ENCODE measurements at places on chromosomes 1 and 21.

DNA sequence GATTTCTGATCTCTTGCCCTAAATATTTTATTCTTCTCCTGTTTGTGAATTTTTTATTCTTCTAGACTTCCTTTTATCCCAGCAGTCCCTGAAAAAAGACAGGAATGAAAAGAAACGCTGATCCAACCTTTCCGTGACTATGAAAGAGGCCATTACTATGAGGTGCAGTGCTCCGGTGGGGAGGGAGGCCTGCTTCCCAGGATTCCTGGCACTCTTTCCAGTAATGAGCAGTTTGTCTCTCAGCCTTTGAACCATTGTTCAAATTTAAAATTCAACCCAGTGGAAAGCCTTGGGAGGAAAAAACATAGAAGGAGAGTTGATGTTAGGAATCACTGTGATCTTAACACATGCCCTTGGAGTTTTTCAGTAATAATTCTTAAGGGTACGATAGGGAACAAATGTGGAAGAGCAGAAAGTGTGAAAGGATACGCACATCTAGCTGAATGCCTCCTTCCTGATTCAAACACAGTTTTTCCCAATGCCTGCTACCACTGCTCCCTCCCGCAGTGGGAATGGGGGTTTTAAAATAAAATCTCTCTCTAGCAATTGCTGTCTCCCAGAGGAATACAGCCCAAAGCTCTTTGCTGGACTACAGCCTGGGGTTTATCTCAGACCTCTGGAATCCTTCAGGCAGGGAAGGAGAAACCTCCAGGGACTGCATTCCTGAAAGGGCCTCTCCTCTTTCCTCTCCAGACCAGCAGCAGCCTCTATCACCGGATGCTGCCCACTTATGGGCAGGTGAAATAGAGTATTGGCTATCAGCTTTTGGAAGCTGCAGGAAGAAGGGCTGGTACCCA lies 6.1 kb downstream of the IER5 start:
- no peak for DNase-seq

GRCh38 chr1:44707112-44707881 lies 23.7 kb downstream of the RNU5D-1 start:
- no peak for DNase-seq

DNA sequence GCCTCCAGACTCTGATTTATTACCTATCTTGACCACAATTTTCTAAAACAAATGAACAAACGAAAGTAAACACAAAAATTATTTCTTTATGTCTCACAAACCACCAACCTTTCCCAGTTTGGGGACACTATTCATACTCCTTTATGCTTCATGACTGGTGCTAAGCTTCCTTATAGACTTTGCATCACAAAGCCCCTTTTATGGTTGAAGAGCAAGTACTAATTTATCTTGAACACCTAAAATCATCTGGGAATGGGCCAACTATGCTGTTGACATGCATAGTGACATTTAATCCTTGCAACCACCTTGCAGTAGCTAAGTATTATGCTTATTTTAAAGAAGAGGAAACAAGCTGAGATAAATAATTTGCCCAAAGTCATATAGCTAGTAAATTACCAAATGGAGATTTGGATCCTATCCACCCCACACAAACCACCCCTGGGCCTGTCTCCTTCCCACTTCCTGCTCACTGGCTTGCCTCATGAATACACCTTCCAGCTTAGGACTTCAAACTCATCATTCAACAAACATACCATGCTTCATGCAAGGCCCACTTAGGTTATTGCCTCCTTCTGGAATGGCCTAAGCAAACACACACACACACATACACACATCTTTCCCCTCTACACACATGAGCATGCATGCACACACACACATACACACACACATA lies 192.2 kb downstream of the PLPP3 start:
- no peak for DNase-seq

GRCh38 chr1:70778056-70778762 lies 269.4 kb downstream of the PTGER3 start:
- no peak for DNase-seq

DNA sequence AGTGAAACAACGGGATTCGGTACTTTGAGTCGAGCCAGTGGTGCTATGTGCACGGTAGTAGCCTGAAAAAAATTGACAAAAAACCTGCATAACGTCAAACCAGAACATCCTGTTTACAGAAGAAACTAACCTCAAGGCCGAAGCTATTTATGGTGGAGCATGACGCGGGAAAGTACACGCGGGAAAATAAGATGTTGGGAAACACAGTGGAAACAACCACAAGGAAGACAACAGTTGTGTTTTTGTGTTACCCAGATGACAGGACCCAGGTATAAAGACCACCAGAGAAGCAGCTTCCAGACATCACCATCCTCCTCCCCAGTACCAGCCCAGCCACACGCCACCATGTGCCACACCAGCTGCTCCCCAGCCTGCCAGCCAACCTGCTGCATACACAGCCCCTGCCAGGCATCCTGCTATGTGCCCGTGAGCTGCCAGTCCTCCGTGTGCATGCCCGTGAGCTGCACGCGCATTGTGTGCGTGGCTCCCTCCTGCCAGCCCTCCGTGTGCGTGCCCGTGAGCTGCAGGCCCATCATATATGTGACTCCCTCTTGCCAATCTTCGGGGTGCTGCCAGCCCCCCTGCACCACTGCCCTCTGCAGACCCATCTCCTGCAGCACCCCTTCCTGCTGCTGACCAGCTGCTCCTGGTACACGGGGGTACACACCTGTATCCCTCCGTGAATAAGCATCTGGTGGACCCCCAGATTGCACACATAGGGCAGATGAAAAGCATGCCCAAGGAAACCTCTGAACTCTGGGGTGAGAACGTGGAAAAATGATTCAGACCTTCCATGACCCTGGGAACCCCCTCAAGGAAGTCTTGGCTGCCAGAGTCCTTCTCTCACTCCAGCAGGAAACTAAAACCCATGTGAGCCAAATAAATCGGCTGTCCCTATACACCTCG lies at the start of gene KRTAP12-3:
Gene KRTAP12-3 (plus strand): TSS at position 298 of the 906 bp plus-strand sequence. CDS start 48 bp downstream, at position 346.
- DNase-seq, result no peak

DNA sequence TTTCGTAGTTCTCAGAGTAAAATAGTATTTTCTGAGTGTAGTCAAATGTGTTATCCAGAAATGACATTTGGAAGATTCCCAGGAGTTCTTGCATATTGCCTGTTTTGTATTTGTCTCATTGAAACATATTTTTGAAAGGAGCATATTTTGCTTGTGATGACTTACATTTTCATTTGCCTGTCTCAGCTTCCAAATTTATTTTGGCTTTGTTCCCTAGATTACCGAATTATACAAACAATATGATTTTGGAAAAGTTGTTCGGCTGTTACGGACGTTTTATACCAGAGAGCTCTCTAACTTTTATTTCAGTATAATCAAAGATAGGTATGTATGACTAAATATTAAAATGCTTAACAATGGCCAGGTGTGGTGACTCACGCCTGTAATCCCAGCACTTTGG lies 46.0 kb downstream of the IARS2 start:
- no peak for DNase-seq

DNA sequence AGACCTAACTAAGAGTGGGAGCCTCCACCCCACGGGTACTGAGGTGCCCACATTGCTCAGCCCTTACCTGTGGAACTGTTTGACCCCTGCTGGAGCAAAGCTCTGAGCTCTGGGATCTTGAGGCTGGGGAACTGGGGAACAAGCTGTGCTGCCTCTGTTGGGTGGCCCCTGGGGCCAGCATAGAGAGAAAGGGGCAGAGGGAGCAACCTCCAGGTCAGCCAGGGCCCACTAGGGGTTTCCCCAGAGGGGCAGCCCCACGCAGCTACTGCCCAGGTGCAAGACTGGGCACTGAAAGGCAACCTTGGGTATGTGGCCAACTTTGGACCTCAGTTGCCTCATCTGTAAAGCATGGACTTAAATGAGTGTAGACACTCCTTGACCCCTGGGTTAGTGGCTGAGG lies 23.5 kb upstream of the EPB41 start:
- no peak for DNase-seq

DNA sequence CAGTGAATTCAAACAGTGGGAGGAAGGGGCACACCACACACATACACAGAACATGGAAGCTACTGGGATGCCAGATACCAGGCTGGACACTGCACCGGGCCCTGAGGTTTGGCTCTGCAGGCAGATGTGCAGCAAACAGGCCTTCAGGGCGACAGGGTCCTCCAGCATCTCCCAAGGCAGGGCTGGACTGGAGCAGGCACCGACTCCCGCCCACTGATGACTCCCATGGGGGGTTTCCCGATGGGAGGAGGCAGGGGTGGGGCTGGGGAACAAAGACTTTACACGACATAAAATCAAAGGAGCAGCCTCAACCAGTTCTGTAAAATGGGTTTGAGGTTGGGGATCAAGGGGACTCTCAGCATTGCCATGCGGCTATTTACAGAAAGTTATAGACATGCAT lies 118.1 kb downstream of the SYT2 start:
- DNase-seq, result no peak

DNA sequence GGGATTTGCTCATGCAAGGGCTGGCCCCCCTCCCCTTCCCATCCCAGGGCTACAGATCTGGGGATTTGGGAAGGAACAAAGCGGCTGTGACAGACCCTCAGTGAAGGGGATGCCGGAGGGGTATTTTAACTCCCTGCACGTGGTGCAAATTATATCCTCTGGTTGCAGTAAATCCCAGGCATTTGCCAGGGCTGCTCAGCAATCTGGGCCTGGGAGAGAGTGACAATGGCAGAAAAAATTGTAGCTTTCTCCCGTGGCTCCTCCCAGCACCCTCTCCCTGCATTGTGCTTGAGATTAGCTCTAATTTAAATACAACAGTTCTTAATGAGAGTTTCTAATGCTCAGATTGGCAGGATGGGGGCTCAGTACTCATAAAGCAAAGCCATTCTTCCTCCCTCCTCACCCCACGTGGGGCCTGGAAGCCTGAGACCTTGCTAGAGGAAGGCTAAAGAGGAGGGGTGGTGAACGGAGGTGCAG lies 129.9 kb upstream of the CD34 start:
- no peak for DNase-seq

GRCh38 chr1:94100785-94101612 lies 19.9 kb downstream of the ABCA4 start:
- DNase-seq, result no peak

DNA sequence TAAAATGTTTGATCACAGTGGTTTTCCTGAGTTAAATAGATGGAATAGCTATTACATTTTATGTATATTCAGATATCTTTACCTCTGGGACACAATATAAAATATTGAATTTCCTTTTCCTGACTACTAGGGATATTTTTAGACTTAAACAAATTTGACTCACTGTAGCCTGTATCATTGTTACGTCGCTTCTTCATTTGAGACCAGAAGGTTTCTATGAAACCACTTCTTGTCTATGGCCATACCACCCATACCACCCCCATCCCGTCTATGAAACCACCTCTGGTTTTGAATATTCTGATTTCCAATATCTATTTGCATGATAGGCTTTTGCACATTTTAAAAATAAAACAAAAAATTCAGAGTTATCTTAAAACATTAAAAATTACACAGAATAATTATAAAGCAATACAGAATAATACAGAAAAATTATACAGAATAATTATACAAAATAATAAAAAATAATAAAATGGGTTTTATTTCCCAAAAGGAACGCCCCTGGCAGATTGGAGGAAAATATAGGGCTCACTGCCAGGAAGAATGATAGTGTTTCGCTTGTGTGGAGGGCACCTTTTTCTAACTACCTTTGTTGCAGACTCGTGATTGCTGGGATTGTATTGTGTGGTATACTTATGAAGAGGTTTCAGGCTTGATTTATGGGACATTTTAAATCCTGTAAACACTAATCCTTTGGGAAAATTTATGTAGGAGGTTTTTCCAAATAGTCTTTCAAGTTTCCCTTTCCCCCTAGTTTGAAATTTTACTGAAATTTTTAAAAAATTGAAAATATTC lies 4.7 kb downstream of the SPEN start:
- DNase-seq, result no peak

DNA sequence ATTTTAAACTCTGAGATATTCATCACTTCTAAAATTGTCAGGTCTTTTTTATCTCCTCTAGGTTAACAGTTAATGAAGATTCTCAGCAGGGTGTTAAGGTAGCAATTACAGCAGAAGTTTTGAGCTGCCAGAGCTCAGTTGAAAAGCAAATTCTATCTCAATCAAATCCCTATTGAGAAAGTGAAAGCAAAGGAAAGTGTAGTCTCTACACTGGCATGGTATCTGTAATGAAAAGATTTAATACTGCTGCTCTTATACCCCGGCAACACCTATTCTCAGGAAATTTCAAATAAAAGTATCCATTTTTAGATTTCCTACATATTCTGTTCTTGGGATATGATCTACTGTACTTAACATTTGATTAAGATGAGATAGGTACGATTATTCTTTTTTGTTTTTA lies 913.5 kb downstream of the MRPL39 start:
- DNase-seq, result no peak

GRCh38 chr1:98287626-98288025 lies 366.8 kb upstream of the DPYD start:
- DNase-seq, result no peak

- no peak for DNase-seq
Observed at GRCh38 chr1:29643838-29644440, 407.6 kb downstream of the PTPRU start.

GRCh38 chr1:228983661-228984060 lies 248.4 kb downstream of the RHOU start:
- no peak for DNase-seq

- no peak for DNase-seq
Observed at GRCh38 chr1:151294742-151295462, 12.8 kb downstream of the ZNF687 start.

GRCh38 chr1:221845650-221846371 lies 103.9 kb upstream of the DUSP10 start:
- DNase-seq, result peak; percentile 36

DNA sequence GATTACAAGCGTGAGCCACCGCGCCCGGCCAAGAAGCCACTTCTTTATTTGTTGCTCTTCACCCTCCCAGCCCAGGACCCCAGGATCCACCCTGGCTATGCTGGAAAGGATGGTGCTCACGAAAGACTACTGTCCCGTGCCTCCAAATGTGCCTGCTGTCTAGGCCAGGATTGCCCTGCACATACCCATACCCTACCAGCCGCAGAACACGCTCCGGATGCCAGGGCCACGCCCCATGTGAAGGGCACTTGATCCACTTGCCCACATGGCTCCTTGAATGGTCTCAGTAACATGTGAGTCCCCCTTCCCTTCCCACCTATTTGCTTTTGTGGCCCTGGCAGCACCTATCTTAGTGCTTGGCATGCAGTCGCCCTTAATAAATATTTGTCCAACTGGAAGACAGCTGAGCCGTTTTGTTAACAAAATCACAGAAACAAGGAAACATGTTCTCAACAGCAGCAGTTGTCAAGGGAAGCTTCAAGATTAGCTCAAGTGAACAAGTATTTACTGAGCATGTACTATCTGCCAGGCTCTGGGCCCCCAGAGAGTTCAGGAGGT lies 13.8 kb upstream of the UBXN10 start:
- no peak for DNase-seq

DNA sequence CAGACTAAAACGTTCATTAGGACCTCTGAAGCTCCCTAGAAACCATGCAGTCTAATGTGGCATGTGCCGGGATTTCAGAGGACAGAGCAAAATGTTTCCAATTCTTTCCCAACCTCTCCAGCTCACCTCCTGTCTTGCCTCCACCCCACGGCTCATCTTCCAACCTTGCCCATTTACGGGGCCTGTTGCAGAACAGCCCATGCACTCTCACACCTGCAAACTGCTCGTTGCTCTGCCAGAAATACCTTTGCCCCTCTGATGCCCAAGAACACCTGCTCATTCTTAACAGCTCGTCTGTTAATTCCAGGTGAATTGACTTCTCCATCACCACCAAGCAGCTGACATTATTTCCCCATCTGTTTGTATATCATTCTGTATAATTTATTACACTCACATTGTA lies 53.9 kb upstream of the LBR start:
- peak; percentile 73 for DNase-seq

- DNase-seq, result no peak
Observed at GRCh38 chr21:31162079-31162699, 123.9 kb upstream of the KRTAP19-8 start.
